Central memory CD8-positive, alpha-beta T cell (primary cell): ENCODE measurements at places on chromosomes 1 and 21.

DNA sequence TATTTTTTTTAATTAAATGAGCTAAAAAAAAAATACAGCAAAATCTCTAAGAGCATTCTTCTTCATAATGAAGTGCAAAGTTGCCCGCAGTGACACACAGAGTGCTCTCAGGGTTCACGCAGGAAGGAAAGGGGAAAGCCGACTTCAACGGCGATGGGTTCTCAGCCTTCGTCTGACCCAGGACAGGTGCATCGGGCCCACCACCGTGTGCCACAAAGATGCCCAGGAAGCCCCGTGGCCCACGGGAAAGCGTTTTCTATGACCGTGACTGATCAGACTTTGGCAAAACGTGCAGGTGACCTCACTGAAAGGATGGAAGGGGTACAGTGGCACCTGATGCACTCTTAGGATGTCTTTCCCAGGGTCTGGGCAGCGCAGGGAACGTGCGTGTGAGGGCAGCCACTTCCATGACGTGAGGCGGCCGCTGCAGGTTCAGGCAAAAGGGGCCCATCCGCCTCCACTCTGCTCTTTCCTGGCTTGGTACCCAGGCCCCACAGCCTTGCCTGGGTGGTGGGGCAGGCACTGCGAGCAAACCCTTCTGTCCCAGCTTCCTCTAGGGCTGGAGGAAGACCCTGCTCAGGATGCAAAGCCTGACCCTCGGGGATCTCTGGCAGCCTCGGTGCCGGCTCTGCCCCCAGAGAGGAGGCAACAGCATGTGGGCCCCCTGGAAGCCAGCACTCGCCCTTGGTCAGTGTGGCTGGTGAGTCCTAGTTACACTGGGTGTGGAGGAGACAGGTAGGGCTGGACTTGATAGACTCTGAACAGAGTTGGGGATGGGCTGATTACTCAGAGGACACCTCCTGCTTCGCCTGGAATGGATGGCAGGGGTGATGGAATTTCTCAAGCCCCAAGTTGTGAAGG lies 8.3 kb downstream of the LRRC47 start:
- DNase-seq: no peak

DNA sequence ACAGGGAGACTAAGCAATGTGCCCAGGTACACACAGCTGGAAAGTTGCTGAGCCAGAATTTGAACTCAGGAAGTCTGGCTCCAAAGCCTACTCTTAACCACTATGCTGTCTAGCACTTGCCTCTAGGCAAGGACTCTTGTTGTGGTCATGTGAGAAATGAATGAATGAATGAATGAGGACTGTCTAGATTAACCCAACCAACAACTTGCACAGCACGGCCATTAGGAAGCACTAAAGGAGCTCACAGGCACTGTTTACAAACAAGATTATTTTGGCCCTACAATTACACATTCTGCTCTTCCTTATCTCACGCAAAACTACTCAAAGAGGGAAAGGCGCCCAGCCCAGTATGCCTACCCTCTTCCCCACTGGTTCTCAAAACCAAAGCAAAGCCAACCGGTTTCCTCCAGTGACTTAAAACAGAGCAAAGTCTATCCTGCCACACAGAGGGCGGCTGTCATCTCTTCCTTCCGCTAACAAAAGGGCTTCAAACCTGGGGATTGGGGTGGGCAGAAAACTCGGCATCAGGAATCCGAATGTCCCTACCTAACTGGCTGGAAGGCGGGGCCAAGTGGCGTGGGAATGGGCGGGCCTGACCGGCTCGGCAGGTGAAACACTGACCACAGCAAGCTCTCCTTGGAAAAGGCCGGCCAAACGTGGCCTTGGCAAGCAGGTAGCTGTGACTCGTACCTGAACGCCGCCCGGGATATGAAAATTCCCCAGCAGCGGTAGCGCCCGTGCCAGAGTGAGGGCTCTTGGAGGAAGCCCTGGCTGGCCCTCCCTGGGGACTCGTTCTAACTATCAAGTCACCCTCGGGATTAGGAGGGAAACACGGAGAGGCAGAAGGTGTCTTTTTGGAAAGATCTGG lies 948 bp downstream of the STK40 start:
- no peak for DNase-seq

DNA sequence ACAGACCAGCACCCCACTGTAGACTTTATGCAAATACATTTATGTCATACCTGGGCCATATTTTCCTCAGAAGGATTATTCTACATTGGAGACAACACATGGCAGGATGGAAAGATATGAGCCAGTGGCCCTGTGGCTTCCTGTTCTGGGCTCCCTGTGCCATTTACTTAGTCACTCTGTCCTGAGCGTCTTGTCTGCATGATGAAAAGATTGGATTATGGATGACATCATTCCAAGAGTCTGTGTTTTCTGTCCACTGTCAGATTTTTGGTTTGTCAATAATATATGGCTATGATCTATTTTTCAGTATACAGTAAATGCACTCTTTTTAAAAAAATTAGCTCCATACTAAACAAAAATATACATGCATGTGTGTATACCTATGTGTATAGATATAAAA lies 30.8 kb downstream of the IGSF5 start:
- no peak for DNase-seq

DNA sequence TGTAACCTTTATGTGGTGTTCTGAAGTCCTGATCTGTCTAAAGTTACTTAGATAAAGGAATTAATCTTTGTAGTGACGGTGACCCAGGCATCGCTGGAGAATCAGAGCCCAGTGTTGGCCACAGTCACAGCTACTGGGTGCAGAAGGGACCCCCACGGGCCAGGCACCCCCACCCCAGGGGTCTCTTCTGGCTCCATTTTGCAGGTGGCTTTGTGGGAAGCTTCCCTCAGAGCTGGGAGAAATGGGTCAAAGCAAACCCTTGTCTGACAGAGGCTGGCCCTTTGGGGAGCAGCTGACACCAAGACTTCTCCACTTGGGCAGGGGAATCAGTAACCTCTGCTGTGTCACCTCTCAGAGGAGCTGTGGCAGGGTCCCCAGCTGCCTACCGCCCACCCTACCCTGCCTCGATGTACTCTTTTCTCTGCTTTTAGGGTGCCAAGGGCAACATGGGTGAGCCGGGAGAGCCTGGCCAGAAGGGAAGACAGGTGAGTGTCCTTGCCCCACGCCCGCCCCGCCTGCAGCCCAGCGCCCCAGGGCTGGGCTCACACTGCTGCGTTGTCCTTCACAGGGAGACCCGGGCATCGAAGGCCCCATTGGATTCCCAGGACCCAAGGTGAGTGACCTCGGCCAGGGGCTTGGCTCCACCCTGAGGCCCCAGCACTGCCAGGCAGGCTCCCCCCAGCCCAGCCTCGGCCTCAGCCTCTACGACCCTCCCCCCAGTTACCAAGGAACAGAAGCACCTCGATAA lies 17.7 kb downstream of the COL6A2 start:
- no peak for DNase-seq

DNA sequence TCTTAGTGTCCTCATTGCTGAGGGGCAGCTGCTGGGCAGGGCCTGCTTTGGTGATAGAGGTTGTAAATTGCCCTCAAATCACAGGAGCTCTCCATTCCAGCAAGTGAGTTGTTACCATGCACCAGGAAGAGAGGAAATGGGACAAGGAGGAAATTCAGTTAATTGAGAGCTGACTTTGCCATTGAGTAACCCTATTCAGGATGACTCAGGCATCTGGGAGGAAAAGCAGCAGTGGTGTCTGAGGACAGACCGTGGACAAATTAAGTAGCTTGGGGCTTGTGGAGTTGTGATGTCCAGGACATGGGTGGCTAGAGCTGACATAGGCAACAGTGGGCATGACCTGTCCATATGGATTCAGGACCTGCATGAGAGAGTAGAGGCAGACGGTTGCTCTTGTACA lies 5.9 kb downstream of the ARHGEF10L start:
- no peak for DNase-seq

GRCh38 chr1:221743416-221744208 lies 1.7 kb upstream of the DUSP10 start:
- no peak for DNase-seq

DNA sequence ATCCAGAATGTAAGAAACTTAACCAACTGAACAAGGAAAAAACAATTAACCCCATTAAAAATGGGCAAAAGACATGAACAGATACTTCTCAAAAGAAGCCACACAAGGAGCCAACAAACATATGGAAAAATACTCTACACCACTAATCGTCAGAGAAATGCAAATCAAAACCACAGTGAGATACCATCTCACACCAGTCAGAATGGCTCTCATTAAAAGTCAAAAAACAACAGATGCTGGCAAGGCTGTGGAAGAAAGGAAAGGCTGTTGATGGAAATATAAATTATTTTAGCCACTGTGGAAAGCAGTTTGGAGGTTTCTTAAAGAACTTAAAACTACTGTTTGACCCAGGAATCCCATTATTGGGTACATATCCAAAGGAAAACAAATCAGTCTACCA lies 51.2 kb downstream of the RGS4 start:
- no peak for DNase-seq

DNA sequence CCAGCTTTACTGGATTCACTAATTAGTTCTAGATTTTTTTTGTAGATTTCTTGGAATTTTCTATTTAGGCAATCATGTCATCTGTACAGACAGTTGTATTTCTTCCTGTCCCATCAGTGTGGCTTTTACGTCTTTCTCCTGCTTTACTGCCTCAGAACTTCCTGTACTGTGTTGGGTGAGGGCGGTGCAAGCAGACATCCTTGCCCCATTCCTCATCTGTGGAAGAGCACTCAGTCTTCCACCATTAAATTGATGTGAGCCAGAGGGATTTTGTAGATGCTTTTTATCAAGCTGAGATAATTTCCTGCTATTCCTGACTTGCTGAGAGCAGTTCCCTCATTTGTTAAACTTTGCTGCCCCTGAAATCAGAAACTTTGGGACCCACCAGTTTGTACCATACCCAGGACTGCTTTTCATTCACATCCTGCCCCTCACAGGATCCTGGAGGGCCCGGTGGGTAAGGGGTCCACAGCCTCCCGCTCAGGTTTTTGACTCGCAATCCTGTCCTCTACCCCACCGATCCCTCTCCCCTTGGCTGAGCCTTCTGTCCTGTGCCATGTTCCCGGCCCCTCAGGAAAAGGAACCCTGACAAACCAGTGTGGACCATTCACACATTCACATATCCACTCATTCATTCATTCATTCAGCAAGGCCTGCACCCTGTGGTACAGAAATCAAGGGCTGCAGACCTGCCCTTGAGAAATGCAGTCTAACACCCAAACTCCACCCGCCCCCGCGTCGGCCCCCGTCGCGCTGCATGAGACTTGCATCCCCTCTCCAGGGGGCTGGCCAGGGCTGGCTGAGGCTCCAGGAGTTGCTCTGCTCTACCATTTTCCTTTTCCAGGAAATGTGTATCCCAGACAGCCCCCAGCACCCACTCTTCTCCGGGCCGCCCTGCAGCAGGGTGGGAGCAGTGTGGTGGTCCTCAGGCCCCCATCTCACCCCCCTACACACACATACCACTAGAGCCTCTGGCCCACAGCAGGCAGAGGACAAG lies 246.5 kb upstream of the VAMP3 start:
- DNase-seq: no peak

DNA sequence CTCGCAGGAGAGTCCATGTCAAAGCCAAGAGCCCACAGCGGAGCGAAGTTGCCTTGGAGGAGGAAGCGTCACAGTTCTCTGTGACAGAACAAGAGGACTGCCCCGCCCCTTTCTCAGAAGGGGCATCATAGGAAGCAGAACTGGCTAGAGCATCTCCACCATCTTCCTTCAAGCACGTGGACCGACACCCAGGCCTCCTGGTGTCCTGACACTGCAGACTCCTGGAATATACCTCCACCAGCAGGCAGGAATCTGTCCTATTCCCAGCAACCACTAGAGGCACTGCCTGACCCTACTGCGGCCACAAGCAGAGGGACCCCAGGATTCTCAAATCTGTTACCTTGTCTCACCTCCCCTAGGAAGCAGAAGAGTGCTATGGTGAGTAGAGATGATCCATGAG lies 37.8 kb downstream of the GPA33 start:
- no peak for DNase-seq

- no peak for DNase-seq
Measured at GRCh38 chr1:220982686-220983085, 103.4 kb downstream of the HLX start.

DNA sequence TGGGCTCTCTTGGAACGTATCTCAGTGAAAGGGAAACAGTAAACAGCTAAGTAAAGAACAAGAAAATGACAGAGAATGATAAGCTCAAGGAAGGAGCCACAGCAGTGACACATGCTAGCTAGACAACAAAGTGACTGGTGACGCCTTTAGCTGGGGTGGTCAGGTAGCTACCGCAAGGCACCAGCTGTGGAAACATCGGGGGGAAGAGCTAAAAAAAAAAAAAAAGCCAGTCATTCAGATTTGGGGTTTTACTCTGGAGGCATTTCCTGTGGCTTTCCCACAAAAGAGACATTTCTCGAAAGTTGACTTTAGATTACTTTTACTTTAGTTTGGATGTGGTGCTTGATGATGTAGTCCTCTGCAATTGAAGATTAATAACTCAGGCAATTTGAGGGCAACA lies 2.1 kb downstream of the FHAD1 start:
- DNase-seq: peak; percentile 66

DNA sequence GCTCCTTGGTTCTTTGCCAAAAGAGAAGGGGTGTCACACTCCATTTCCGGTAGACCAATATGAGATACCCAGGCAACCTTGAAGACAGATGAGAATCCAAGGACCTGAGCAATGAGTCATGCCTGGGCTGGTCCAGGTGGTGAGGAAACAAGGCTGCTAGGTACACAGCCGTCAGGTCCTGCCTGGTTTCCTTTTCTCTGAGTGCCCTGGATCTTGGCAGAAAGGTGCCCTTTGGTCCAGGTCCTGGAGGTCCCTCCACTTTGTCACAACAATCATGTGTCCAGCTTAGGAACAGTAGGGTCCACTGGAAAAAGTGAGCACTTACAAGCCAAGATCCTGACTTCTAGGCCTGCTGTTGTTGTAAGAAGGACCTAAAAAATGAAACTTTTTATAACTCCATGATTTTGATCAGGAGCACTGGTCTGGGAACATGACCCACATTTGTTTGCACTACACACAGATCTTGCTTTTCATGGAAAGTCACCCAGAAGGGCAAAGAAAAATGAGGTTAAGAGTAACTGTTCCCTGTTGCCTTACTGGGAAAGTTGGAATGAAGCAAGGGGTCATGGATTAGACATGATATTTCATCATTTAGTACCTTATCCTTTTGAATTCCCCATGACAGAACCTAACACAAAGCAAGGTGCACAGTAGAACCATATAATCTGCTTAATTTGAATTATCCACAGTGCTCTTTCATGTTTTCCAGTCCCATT lies 94.7 kb downstream of the PAPPA2 start:
- no peak for DNase-seq

DNA sequence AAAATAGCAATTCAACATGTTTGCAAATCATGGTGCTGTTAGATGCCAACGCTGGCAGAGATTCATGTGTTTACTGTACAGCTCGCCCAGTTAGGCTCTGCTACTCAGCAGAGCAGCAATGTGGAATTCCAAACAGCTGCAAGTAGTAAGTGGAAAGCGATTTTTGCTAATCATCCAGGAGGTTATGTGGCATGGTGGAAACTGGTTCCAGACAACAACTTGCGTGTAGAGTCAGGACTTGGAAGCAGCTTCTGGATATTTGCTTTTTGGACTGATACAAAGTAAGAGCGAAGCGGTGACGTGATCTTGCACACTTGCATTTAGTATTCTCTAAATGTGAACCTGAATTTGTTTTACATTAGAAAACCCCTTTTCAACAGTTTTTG lies 27.1 kb upstream of the HHAT start:
- no peak for DNase-seq

- no peak for DNase-seq
Measured at GRCh38 chr1:56050911-56051310, 528.5 kb downstream of the PLPP3 start.
